Activated naive CD8-positive, alpha-beta T cell treated with anti-CD3 and anti-CD28 coated beads, Interleukin-2, amount 50 U/mL, for 16 hours (primary cell): ENCODE measurements at places on chromosomes 1 and 21.

- no peak for DNase-seq
Observed at GRCh38 chr21:25994758-25995163, 175.8 kb downstream of the APP start.

DNA sequence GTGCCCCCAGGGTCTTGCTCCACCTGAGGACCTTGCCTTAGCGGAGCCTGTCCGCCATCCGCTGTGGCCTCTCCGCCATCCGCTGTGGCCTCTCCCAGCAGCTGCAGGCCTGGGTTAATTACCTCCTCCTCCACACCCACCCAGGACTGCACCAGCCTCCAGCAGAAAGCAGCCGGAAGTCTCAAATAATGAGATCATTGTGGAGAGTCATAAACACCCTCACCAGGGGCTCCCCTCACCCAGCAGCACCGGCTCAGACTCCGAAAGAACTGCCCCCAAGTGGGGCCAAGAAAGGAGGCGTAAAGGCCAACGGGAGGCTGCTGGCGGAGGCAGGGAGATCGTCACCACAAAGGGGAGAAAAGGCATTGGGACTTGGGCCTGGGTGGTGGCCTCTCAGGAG is 10.7 kb upstream of the GPR153 start:
- no peak for DNase-seq

- no peak for DNase-seq
Observed at GRCh38 chr1:145777357-145778145, 46.3 kb downstream of the RNF115 start.

- no peak for DNase-seq
Observed at GRCh38 chr1:111690306-111690617, 48.9 kb downstream of the INKA2 start.

GRCh38 chr1:22418933-22419382 is 32.7 kb upstream of the ZBTB40 start:
- DNase-seq: no peak

DNA sequence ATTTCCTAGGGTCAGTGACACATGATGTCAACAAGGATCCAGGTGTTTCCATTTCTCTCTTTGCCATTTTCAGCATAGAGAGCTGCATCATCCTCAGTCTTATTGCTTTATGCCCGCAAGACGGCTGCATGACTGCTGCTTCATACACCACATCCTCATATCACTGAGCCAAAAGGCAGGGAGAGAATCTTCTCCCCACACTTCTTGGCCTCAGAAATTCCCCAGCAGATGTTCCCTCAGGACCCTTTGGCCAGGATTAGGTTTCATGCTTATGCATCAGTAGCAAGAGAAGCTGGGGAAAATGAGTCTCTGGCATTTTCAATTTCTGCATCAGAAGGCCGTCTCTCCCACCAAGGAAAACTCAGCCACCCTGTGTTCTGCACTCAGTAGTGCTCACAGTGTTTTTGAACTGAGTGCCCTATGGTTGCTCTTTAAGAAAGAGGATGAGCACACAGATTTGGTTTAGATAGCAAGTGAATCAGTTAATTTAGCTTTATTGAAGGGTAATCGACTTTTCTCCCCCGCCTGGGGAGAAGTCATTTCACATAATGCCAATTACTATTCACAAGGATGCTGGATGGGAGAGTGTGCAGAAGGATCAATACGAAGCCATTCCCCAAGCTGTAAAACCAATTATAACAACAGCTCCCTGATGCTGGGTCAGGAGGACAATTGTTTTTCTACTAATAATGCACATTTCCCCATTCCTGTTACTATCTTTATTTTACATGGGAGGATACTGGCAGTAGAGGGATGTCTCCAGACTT is 360.2 kb downstream of the HHIPL2 start:
- no peak for DNase-seq

DNA sequence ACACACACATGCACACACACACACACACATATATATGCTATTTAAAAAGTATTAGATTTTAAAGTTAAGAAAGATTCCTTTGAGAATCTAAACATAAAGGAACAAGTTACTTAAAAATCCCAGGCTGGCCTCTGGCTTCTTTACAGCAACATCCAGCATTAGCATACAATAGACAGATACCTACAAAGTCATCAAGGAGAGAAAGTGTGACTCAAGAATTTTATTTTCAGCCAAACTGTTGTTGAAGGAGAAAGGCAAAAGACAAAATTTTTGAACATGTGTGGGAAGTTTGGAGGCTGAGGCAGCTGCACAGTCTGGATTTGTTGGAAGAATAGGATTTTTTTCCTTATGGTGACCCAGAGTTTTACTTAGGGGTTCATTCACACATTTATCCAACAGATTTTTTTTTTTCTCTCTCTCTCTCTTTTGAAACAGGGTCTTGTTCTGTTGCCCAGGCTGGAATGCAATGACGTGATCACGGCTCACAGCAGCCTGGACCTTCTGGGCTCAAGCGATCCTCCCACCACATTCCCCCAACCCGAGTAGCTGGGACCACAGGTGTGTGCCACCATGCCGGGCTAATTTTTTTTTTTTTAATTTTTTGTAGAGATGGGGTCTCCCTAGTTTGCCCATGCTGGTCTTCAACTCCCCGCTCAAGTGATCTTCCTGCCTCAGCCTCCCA is 24.0 kb upstream of the SPOCD1 start:
- no peak for DNase-seq

- no peak for DNase-seq
Observed at GRCh38 chr1:61050541-61051442, 31.6 kb upstream of the NFIA start.

- DNase-seq: no peak
Observed at GRCh38 chr1:985126-985525, 3.2 kb upstream of the PERM1 start.

DNA sequence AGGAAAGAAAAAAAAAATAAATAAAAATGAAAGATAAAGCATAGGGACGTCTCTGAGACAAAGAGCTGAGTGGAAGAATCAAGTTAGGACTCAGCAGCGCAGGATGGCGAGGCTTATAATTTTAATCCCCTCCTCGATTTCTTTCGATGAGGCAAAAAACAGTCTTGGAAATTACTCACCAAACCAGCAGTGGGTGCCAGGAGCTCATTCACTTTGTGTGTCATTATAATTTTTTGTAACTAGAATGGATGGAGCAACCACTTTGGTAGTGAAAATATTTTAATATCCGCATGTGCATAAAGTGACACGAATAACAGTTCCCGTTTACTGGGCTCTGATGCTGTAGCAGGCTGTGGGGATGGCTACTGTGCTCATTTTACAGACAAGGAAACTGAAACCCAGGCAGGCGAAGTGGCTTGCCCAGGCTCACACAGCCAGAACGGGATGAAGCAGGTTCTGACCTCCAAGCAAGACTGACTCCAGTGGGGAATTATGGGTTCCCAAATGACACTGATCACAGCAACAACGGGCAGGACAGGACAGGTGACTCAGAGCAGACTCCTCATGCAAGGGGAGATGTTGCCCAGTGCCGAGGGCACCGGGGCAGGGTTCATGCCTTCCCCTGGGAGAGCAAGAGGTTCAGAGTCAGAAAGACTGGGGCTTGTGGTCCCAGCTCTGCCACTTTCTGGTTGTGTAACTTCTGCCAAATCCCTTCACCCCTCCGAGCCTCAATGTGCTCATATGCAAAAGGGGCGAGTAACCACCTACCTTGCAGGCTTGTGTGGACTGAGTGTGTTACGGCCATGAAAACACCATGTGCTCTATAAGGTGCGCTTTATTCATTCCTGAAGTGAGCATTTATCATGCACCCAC is 63.6 kb downstream of the RUNX3 start:
- no peak for DNase-seq

GRCh38 chr1:11680270-11681070 is 478 bp downstream of the MAD2L2 start:
- no peak for DNase-seq

GRCh38 chr1:95475686-95476457 is 241.9 kb downstream of the RWDD3 start:
- no peak for DNase-seq

GRCh38 chr1:54111624-54112023 is 41.2 kb downstream of the CDCP2 start:
- no peak for DNase-seq

GRCh38 chr21:36297406-36297937 is 22.5 kb upstream of the MORC3 start:
- DNase-seq: no peak

DNA sequence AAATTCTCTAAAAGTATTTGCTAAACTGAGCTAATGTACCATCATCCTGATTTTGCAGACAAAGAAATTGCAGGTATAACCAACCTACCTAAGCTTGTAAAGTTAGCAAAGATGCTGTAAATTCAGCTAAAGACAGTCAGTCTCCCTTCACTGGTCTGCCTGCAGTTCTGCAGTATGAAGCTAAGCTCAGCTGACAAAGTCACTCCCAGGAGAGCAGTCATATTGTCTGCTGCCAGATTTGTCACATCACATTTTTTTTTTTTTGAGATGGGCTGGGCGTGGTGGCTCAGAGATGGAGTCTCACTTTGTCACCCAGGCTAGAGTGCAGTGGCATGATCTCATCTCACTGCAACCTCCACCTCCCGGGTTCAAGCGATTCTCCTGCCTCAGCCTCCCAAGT is 8.9 kb upstream of the CMPK1 start:
- DNase-seq: no peak

- no peak for DNase-seq
Observed at GRCh38 chr1:197451381-197451780, 183.3 kb downstream of the CRB1 start.

GRCh38 chr1:188877668-188878067 is 1600.0 kb downstream of the BRINP3 start:
- DNase-seq: no peak

DNA sequence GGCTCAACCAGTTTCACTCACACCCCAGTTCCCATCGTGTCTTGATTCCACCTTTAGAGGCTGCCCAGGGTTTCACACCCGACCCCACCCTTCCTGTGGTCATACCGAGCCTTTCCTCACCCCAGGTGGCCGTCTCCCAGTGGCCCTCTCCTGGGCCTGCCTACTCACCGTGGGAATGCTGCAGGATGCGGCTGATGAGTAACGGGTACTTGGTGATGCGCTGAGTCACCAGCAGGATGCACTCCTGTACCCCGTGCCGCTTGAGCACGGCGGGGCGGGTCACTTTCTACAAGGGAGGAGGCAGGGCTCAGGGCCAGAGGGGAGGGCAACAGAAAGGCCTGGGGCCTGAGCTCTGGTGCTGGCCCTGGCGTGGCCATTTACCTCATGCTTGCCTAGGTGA is 16.4 kb downstream of the ARHGEF2 start:
- no peak for DNase-seq
